Stimulated activated CD8-positive, alpha-beta memory T cell treated with anti-CD3 and anti-CD28 coated beads, Interleukin-2, amount 100 ng/mL, for 48 hours (primary cell): ENCODE measurements at places on chromosomes 2 and 18.

GRCh38 chr2:205683502-205684367 lies 1.4 kb downstream of the NRP2 start:
- no peak for DNase-seq

DNA sequence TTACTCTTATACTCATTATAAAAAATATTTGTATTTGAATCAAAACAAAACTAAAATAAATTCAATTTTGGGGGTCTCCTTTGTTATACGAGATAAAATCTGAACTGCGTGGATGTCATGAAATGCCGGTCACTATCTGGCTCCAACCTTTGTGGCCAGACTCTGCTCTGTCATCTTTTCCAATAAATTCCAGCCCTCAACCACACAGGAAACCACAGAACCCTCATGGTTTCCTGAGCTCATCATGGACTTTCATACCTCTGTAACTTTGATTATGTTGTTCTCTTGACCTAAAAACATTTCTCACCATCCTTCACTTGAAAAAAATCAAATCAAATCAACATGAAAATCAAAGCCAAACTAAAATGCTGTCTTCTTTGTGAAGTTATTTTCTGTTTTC lies 724.7 kb downstream of the METTL4 start:
- no peak for DNase-seq

GRCh38 chr2:102487761-102488462 lies 14.9 kb downstream of the SLC9A4 start:
- no peak for DNase-seq

DNA sequence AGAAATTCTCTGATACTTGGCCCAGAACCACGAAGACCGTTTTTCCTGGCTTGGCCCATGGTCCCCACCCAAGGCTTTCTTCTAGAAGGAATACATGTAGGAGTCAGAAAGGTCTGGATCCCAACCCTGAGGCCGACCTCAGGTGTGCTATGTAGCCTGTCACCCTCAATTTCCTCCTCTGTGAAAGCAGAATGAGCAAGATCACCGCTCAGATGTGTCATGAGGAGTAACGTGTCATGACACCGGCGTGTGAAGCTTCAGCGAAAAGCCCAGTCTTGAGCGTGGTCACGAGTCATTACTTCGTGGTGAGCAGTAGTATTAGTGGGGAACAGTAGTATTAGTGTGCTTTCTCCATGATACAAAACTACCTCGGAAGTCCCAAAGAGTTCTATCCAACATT lies 103.4 kb downstream of the ALPK2 start:
- DNase-seq = peak; percentile 51
